ENCODE measurements at places on chromosomes 1 and 21.

DNA sequence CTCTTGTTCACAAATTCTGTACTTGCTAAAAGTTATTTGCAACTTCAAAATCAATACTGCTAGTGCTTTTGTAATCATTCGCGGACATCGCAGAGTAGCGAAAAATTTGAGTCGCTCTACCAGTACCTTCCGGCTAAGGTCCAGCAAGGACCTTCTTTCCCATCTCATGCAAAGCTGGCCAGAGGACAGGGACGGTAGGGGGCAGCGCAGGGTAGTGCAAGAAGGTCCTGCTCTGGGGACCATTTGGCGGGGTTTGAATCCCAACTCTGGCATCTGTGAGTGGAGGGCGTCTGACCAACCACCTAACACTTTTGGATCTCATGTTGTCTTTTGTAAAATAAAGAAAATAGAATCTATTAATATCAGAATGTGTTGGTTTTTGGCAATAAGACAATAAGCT lies 258.3 kb downstream of the SPATA17 start:
- peak; percentile 32 for DNase-seq

DNA sequence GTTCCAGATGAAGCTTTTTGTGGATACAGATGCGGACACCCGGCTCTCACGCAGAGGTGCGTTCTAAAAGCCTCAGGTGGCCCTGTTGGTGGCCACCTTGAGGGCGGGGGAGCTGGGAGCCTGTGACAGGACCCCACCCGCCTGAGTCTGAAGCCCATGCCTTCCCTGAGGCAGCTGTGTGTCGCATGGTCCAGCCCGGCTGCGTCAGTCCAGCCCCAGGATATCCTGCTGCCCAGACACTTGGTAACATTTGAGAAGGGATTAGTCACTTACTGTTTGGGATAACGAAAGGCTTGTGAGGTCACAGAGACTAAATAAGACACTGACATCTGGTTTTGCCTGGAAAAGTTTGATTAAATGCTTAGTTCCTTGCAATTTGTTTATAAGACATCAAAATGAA lies 68.9 kb downstream of the UCK2 start:
- DNase-seq: no peak

DNA sequence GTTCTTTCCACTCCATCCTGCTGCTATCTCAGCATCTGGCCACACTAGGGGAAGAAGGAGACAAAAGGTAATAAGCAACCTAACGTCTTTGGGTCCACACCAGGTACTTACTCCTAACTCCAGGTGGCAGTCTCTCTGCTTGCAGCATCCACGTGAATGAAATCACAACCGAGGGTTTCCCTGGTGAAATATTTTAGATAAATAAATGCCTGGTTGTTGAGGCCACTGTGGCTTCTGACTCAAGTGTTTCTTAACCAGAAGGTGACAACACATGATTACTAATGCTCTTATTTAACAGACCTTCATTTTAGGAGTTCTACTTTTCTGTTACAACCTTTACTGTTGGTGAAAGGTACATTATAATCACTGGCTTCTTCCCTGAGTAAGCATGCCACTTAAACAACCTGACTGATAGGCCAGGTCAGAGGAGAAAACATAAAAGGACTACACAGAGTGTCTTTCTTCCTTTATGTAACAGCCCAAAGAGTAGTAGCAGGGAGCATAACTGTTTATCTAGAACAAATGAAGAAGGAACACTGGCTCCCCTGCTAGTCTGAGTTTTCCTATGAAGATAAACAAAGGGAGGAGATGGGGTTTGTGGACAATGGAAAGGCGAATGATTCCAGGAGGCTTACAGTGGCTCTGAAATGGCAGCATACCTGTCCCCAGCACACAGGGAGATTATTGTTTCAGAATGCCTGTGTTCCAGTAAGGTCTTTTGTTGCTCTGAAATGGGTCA lies 59.9 kb downstream of the SYT6 start:
- DNase-seq: no peak

- DNase-seq: no peak
Observed at GRCh38 chr1:17250601-17251000, 1.7 kb downstream of the PADI3 start.

DNA sequence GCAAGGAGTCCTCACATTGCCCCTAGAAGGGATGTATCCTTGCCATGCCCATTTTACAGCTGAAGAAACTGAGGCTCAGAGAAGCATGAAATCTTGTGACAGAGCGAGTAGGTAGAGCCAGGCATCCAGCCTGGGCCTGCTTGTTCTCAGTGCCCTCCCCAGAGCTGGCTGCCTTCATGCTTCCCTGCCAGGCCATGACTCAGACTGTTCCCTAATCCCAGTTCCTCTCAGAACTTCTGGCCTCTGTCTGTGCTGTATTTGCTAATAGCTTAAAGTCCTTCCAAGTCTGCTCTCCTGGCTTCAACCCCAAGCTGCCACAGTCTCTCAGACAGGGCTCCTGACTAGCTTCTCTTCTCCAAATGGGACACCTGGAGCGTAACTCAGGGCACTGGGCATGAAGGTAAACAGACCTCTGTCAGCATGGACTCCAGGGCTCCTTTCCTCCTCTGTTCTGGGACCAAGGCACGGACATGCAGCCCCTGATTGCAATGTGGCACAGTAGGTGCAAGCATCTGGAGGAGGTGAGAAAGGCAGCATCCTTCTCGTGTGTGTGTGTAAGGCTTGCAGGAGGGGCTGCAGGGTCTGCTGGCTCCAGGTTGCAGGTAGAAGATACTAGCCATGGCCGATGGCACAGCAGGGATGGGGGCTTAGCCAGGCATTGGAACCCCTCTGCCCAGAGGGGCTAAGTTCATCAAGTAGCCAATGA lies 122.7 kb downstream of the HMGB4 start:
- DNase-seq: no peak

- no peak for DNase-seq
Observed at GRCh38 chr21:33123374-33124123, 53.6 kb downstream of the OLIG1 start.

Data from H7 (cell line).